ENCODE measurements at places on chromosomes 12 and 14.

- peak; percentile 68 for DNase-seq
Measured at GRCh38 chr14:74905595-74906142, 17.4 kb downstream of the RPS6KL1 start.

DNA sequence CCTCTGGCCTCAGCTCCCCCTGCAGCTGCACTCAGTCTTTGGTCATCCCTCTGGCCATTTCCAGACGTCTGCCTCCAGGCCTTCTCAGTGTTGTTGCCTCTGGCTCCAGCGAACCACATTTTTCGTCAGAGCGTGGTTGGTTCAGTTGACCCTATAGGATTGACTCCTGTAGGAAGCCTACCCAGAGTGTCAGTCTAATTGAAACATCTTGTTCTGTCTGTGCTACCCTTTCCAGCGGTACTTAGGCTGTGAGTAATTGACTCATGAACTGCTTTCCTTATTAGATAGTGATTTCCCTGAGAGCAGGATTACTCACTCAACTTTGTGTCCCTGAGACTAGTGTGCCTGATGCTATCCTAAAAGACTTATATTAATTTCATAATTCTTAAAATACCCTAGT, 373.2 kb downstream of the ATP23 start:
- DNase-seq = no peak

GRCh38 chr14:22781301-22781991, 15.0 kb downstream of the OXA1L start:
- no peak for DNase-seq

DNA sequence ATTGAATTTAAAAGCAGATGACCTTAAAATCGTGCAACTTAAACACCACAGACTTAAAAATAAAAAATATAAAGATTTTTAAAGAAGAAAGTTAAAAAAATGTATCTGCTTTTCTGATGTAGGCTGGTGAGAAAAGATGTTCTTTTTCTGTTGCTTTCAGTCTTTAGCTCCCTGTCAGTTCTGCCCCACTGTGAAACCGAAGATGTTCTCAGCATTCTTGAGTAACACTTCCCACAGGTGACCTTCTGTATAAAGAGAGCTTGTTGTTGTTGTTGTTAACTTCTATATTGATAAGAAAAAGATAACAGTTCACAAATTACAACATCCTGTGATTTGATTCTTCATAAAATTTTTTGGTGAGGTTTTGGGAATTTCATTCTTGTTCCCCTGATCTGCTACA, 377.9 kb upstream of the RGS6 start:
- DNase-seq = no peak

GRCh38 chr12:105253866-105254513, 18.0 kb upstream of the APPL2 start:
- DNase-seq = no peak

GRCh38 chr12:54723379-54724256, 75.5 kb upstream of the DCD start:
- DNase-seq = no peak

DNA sequence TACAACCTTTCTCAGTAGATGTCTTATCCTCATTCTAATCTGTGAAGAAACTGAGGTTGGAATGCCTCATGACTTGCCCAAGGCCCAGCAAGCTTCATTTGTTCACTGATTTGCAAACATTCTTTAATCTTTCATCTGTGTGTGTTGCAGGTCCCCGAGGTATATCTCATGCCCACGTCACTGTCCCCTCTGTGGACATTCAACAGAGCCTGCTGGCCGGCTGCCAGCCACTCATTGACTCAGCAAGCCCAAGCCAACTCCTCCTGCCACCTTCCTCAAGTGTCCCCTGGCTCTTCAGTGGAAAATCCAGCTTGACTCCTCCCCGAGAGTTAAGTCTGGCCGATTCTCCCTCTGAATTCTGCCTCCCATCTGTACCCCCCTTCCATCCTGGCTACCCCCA, 1.9 kb upstream of the DCAF4 start:
- DNase-seq = no peak

- no peak for DNase-seq
Measured at GRCh38 chr14:32809255-32809654, 129.4 kb upstream of the NPAS3 start.

DNA sequence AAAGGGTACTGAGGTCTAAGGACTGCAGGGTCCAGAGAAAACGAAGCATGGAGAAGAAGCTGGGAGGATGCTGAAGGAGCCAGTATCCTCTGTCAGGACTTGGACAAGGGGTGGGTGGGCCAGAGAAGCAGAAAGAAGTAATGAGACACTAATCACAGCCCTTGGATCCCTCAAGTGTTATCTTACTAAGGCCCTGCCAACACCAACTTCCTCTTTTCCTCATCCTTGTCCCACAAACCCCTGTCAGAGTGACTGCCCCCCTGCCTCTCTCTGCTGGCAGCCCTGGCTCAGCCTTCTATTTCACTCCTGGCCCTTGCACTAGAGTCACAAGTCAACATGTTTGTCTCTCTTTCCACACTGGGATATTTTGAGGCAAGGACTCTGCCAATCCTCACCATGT, 3.8 kb upstream of the ASIC1 start:
- no peak for DNase-seq

- DNase-seq = peak; percentile 89
Measured at GRCh38 chr14:21399311-21399870, 15.6 kb upstream of the SUPT16H start.

- no peak for DNase-seq
Measured at GRCh38 chr12:57623811-57624390, 9.1 kb downstream of the B4GALNT1 start.

- DNase-seq = no peak
Measured at GRCh38 chr14:70032447-70032846, 153.2 kb downstream of the SMOC1 start.
